ENCODE measurements at places on chromosomes 7 and 10.

DNA sequence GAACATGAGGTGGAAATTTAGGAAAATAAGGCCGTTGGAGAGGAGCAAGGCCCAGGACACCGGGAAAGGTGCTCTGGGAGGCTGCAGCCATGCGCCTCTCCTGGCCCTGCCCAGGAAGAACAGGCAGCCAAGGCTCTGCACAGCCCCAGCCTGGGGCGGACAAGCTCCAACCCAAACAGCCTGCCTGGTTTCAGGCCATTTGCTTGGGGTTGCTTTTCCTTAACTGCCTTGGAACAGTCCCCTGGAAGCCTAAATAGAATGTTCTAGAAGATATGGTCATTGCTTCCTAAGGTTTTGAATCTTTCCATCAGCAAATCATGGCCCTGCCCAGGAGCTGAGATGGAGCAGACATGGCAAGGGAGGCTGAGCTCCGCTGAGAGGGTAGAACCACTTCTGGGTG lies 11.0 kb downstream of the VSTM4 start:
- no peak for DNase-seq

- DNase-seq = no peak
Measured at GRCh38 chr10:1380088-1380671, 324.0 kb downstream of the WDR37 start.

- DNase-seq = no peak
Measured at GRCh38 chr7:6234384-6234783, 38.0 kb downstream of the CYTH3 start.

GRCh38 chr7:154627646-154628290 lies 375.2 kb downstream of the PAXIP1 start:
- no peak for DNase-seq

DNA sequence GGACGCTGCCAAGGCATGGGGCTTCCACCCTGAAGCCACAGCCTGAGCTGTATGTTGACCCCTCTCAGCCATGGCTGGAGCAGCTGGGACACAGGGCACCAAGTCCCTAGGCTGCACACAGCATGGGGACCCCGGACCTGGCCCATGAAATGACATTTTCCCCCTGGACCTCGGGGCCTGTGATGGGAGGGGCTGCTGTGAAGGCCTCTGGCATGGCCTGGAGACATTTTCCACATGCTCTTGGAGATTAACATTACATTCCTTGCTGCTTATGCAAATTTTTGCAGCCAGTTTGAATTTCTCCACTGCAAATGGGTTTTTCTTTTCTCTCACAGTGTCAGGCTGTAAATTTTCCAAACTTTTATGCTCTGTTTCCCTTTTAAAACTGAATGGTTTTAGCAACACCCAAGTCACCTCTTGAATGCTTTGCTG lies 463.6 kb downstream of the ZWINT start:
- no peak for DNase-seq

DNA sequence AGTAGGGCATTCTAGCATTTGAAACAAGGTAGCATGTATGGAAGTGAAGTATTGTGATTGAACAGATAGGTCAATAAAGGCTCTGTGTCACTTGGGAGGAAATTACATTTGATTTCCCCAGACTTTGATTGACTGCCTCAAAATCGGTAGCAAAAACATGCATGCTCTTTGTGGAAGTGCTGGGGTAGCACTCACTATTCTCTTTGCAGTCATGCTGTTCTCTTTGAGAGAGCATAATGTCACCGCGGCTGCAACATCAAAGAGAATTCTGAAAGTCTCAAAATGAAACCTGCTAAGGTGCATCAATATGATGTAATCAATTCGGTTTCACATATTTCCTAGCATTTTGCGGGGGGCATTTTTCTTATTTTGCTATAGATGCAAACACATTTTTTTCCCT lies 64.2 kb downstream of the ARMC3 start:
- DNase-seq = no peak

DNA sequence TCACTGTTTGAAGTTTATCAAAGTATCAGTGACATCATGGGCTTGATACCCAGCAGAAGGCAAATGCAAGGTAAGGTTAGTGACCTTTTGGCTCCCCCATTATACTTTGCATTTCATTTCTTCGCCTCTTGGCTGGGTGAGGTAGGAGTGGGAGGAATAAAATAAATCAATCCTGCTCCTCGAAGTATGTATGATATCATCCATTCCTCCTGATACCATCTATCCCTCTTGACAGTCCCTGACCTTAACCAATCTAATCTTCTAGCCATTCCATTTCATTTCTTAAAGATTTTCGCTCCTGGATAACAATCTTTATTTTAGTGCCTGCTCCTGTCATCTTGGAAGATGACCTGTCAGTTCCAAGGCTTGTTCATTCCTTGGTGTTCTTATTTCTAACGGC lies 1083.3 kb downstream of the NXPH1 start:
- DNase-seq = no peak

- no peak for DNase-seq
Measured at GRCh38 chr10:71534568-71535194, 138.0 kb downstream of the CDH23 start.

DNA sequence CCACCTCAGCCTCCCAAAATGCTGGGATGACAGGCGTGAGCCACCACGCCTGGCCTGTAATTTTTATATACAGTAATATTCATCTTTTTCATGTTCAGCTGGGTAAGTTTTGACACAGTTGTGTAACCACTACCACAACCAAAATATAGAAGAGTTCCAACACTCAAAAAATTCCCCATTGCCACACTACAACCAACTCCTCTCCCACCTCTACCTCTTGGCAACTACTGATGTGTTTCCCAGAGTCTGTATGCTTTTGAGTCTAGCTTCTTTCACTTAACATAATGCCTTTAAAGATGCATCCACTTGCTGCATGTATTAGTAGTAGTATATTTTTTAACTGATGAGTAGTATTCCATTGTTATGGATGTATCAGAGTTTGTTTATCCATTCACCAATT lies 90.7 kb downstream of the SRPK2 start:
- no peak for DNase-seq

GRCh38 chr10:13624630-13625029 lies 37.9 kb downstream of the PRPF18 start:
- no peak for DNase-seq

DNA sequence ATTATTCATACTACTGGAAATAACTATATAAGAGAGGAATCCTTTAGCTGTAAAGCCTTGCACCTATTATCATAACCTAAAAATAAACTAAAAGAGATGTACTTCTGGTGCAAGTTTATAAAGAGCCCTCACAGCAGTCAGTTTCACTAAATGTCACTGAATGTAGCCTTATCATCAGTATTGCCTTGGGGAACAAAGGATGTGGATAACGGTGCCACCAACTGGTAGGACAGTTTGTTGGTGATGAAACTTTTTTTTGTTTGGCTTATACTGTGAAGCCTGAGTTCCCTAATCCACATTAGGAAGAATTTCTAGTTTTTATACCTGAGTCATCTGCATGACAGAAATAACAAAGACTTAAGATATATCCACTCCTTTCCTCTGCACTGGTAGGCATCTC lies 117.9 kb upstream of the COL1A2 start:
- no peak for DNase-seq

GRCh38 chr7:123570390-123571182 lies 13.0 kb upstream of the NDUFA5 start:
- no peak for DNase-seq

GRCh38 chr7:4835398-4836205 lies 26.2 kb downstream of the PAPOLB start:
- DNase-seq = no peak

DNA sequence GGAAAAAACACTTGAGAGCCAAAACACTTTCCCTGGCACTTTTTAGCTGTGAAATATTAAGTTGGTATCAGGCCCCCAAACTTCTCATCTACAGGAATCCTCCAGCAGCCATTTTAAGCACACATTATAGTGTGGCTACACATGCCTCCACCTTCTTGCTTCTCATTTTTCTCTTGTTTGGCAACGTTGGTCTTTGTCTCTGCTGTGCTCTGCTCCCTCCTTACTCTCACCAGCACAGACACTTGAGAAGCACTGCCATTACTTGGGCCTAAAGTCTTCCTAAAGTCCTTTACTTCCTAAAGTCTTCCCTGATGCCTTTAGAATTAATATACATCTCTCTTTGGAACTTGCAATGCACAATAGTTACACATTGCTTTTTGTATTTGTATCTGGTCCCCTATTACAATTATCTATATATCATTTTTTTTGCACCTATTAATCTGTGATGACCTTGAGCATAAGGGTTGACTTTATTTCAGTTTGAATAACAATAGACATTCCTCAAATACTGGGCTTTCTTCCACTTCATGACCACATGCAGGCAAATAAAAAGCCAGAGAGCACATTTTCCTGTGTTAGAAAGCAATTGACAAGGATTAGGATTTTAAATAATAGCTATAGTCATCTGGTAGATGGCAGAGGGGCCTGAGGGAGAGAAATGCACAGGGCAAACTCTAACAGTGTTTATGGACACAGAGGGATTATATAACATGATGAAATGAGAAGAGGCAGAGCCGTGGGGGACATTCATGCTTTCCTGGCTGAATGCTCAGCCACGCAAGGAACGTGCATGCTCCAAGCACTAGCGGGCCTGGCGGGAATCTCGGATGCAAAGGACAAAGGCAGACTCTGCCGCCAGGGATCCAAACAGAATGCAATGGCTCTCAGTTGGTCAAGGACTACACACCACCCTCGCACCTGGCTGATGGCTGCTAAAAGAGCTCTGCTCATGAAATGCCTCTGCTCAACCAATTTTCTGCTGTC lies 99.3 kb downstream of the CDC14C start:
- no peak for DNase-seq

- no peak for DNase-seq
Measured at GRCh38 chr7:22402250-22402649, 45.3 kb upstream of the RAPGEF5 start.

DNA sequence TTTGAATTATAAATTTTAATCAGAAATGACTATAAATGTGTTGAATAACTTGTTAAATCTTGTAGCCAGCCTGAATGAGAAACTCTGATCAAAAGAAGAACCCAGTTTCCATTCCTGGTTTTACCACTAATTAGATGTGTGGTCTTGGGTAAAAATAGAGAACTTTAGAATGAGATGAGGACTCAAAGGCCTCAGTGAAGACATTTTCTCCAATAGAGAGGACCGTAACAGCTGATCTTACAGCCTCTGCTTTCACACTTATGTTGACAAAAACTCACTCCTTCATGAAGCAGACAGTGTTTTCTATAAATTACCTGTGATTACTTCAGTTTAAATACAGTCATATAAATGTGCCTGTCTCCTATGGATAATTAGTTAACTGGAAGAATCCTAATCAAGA lies 200.1 kb upstream of the MEOX2 start:
- DNase-seq = no peak

GRCh38 chr7:99313204-99313573 lies 12.5 kb upstream of the ARPC1A start:
- DNase-seq = no peak

- no peak for DNase-seq
Measured at GRCh38 chr10:128416231-128416630, 290.0 kb upstream of the MKI67 start.

DNA sequence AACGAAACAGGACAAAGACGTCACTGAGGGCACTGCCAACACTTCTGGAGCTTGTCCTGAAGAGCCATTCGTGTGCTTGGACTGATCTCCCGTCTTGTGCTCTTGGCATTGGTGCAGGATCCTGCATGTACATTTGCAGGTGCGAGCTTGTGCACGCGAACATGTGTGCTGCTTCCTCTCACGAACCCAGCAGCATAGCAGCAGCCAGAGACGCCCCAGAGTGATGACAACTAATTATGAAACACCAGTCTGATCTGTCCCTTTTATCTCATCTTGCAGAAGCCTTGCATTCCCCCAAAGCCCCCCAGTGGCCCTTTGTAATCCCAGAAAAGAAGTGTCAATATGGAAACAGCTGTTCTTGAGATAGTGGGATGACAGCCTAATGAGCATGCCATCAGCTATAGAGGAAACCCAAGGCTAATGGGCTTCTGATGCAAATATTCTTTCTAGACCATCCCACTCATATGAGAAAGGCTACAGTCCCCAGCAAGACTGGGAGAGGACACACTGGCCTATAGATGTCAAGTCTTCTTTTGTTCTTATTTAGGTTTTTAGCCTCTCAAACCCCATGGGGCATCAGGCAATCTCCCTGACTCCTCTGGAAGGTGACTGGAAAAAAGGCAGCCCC lies 310.6 kb downstream of the FRMD4A start:
- DNase-seq = no peak

DNA sequence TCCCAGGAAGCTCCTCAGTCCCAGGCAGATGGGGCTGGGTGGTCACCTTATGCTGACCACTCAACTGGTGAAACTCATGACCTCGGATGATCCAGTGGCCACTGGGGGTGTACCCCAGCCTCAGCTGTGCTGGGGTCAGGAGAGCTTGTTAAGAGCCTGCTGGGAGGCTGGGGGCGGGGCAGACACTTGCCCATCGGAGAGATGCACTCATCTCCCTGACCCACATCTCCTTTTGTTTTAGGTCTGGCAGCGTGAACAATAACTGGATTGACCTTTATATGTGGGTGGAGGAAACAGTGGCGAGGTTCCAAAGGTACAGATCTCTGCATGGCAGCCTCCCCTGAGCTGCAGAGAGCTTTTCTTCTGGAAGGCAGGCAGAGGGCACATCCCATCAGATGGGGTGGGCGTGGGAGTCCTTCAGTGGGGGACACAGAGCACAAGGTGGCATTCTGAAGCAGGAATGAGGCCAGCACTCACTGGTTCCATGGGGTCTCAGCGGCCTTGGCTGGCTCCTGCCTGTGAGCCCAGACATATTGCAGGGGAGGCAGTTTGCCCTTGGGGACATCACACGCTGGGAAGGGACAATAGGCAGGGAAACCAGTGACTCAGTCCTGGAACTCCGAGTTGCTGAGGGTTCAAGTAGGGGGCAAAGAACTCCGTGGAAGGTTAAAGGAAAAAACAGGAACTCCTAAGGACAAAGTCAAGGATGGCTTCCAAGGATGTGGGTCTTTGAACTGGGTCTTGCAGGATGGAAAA lies 5.2 kb downstream of the ANTXRL start:
- no peak for DNase-seq

DNA sequence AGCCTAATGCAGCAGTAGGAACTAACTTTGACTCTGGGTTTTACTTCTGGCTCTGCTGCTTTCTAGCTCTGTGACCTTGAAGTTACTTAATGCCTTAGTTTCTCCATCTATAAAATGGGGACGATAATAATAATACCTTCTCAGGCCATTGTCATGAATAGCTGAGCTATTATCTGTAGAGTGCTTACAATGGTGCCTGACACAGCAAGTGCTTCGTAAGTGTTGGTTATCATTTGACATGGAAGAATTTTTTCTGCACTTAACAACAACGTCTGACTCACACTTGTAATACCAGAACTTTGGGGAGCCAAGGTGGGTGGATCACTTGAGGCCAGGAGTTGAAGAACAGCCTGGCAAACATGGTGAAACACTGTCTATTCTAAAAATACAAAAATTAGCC lies 140.5 kb downstream of the ARL4A start:
- DNase-seq = no peak

DNA sequence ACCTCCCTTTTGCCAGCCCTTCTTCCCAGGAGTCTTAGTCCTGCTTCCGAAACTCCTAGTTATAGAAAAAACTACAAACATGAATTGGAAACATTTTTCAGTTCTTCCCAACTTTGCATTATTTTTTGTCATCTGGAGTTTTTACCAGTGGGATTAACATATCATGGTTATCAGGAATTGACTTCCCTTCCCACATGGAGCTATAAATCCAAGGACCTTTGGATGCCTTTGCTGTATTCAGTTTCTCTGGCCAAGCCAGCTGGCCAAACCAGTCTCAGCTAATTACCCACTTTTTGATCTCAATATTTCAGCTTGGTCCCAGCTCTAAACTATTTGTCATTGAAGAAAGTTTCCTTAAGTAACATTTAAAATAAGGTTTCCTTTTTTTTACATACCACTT lies 570.6 kb downstream of the SORCS1 start:
- DNase-seq = no peak

Measured in LoVo (cell line).